Esophagus muscularis mucosa (tissue), 4 donors: ENCODE measurements at places on chromosomes 5 and 9. TPM values are rescaled to one million over a fixed set of nuclear protein-coding genes. Genes with fewer than 3 reads are reported as not detected.
A peak's percentile ranks its signal among the peaks of the same experiment; 100 is the strongest.

GRCh38 chr9:108078811-108079210 lies 589.2 kb upstream of the KLF4 start:
- no peak overlapping the region for H3K27ac ChIP-seq
- no peaks in the 10 kb centered on the region for H3K27me3 ChIP-seq
- no peaks in the 10 kb centered on the region for H3K4me1 ChIP-seq
- no peak overlapping the region for H3K4me3 ChIP-seq
- no peaks in the 10 kb centered on the region for H3K36me3 ChIP-seq

GRCh38 chr5:98296426-98296825 lies 477.0 kb upstream of the RGMB start:
- H3K4me1 ChIP-seq = no peaks in the 10 kb centered on the region
- no peak overlapping the region for H3K27ac ChIP-seq
- no peak overlapping the region for H3K4me3 ChIP-seq
- no peak for DNase-seq
- H3K36me3 ChIP-seq = no peaks in the 10 kb centered on the region

DNA sequence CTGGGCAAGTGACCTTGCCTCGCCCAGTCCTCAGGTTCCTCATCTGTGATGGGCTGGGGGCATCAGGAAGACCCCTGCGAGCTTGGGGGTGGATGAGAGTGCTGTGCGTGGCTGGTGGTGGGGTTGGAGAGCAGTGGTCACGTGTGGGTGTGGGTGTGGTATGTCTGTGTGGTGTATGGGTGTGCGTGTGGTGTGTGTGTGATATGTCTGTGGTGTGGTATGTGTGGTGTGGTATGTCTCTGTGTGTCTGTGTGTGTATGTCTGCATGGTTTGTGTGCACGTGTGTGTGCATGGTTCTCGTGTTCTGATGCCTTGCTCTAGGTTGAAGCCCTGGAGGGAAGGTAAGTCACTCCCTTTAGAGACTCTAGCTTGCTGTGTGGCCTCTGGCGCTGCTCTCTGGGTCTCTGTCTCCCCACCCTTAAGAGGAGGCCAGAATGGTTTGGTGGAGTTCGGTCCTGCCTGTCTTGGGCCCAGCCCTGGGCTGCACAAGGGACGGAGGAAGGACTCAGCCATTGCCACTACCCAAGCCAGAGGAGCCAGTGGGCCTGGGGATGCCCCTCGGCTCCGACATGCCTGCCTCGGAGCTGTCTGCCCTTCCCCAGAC lies 87.0 kb downstream of the RXRA start:
- DNase-seq = no peak
- H3K27ac ChIP-seq = peak overlapping the region; percentile 76
- H3K4me3 ChIP-seq = no peak overlapping the region
- H3K4me1 ChIP-seq = peaks cover 95% of the 10 kb centered on the region
- no peaks in the 10 kb centered on the region for H3K27me3 ChIP-seq

- H3K4me1 ChIP-seq = peaks cover 42% of the 10 kb centered on the region
- H3K27me3 ChIP-seq = no peaks in the 10 kb centered on the region
Observed at GRCh38 chr5:115435778-115436712, 108.5 kb downstream of the FEM1C start.

DNA sequence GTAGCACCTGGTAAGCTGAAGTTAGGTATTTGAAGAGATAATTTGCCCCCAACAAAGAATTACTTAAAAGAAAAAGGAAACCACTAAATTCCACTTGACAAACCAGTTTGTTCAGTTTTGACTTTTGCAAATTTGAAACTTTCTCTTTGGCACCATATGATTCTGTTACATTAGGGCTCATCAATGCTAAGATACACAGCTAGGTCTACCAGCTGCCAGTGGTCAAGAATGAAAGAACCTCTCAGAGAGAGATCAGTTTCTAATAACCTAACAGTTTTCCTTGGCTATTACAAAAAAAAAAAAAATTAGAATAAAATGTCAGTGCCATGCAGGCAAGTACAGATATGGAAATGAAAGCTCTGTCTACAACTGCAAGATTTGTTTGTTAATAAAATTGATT lies 92.3 kb downstream of the CAAP1 start:
- no peak overlapping the region for H3K27ac ChIP-seq
- no peak for DNase-seq
- H3K27me3 ChIP-seq = no peaks in the 10 kb centered on the region
- no peak overlapping the region for H3K4me3 ChIP-seq

DNA sequence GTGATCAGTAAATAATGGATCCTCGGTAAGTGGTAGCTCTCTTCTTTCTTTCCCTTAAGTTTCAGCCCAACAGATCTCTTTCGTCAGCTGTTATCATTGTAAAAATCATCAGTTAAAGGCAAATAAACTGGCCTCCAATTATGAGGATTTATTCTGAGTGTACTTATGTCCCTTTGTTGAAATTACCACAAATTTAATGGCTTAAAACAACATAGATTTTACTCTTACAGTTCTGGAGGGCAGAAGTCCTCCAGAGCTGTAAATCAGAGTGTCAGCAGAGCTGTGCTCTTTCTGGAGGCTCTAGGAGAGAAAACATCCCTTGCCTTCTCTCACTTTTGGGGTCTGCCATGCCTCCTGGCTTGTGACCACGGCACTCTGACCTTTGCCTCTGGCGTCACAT lies 104.6 kb downstream of the INSYN2B start:
- no peak overlapping the region for H3K4me3 ChIP-seq
- no peak for DNase-seq
- H3K27me3 ChIP-seq = no peaks in the 10 kb centered on the region
- H3K27ac ChIP-seq = no peak overlapping the region
- no peaks in the 10 kb centered on the region for H3K36me3 ChIP-seq
- H3K4me1 ChIP-seq = no peaks in the 10 kb centered on the region

DNA sequence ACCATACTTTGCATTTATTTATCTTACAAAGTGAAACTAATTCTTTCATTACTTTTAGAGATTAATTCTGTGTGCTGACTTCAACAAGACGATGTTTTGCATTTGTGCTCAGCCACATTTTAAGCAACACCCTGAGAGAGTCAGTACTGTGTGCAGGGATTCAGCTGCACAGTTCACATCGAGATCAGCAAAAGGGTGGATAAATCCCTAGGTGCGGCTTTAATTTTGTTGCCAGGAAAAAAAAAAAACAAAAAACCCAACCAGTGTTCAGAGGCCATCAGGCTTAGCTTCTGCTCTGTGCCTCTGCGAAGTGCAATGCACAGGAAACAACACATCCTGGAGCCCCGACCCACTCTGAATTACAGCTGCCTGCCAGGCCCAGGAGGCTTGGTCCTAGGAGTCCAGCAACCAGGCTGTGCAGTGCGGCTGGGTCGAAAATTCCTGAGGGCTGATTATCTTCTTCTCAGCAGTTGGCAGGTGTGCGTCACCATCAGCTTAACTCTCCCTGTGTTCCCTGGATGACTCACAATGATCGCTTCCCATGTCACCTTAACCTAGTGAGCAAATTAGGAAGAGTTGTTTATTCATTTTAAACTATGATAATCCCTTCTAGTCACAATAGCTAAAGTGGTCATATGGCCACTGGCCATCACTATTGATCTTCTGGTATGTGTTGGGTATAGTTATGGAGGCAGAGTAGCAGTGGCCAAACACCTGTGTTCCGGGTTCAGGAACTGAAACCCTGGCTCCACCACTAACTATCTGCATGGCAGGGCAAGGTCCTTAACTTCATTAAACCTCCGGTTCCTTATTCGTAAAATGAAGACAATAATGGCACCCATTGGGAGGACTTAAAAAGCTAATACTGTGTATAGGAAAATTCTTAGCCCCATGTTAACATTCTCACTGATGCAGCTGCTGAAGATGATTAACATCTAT lies 31.2 kb upstream of the NDUFB6 start:
- H3K27ac ChIP-seq = no peak overlapping the region
- H3K4me3 ChIP-seq = no peak overlapping the region
- H3K4me1 ChIP-seq = no peaks in the 10 kb centered on the region
- no peaks in the 10 kb centered on the region for H3K36me3 ChIP-seq
- DNase-seq = no peak

DNA sequence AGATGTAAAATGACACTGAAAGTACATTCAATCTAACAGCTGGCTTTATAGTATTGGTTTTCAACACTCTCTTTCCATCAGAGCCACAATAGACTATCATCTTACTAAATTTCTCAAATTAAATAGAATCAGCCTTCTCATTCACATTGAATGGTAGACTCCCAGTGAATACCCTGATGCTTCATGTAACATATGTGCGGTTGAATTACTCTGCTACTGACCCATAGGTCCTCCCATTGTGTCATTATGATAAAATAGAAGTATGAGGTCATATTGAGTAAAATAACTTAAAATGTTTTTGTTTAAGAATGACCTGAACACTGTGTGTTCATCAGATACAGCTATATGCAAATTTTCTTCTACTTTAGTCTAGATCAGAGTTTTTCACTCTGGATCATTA lies 75.9 kb upstream of the ADAMTSL1 start:
- H3K4me1 ChIP-seq = peaks cover 49% of the 10 kb centered on the region
- no peak for DNase-seq
- no peak overlapping the region for H3K27ac ChIP-seq
- no peaks in the 10 kb centered on the region for H3K27me3 ChIP-seq

DNA sequence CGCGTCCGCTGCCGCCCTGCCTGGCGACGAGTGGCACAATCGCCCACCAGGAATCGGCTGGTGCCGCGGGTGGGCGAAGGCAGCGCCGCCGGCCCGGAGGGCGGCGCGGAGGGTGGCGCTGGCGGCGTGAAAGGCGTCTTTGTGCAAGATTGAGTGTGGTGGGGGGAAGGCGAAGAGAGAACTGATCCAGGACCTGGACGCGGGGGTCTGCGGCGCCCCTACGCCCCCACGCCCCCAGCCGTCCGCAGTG lies 4.6 kb upstream of the RGMB start:
- no peaks in the 10 kb centered on the region for H3K27me3 ChIP-seq
- H3K36me3 ChIP-seq = no peaks in the 10 kb centered on the region
- H3K4me3 ChIP-seq = peak overlapping the region; percentile 81
- no peak for DNase-seq
- H3K4me1 ChIP-seq = peaks cover 28% of the 10 kb centered on the region

GRCh38 chr5:68709239-68709638 lies 384.6 kb upstream of the SLC30A5 start:
- H3K27me3 ChIP-seq = no peaks in the 10 kb centered on the region
- no peaks in the 10 kb centered on the region for H3K36me3 ChIP-seq
- no peak overlapping the region for H3K4me3 ChIP-seq
- DNase-seq = peak; percentile 60

DNA sequence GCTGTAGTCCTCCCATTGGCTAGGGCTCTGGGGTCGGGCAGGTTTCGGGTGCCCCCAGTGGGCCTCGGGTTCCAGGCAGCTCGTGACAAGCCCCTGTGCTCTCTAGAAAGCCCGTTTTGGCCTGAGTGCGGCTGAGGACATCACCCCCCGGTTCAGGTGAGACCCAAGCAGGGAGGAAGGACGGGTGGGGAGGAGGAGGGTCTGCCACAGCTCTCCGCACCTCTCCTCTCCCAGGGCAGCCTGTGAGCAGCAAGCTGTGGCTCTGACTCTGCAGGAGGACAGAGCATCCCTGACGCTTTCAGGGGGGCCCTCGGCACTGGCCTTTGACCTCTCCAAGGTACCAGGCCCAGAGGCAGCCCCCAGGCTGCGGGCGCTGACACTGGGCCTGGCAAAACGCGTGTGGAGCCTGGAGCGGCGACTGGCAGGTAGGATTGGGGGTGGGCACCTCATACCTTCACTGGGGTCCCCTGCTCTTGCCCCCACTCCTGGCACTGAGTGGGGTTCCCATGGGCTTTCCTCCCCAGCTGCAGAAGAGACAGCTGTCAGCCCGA lies 672 bp downstream of the PAXX start:
- H3K27me3 ChIP-seq = no peaks in the 10 kb centered on the region
- peaks cover 13% of the 10 kb centered on the region for H3K36me3 ChIP-seq
- peak overlapping the region; percentile 87 for H3K27ac ChIP-seq
- no peak for DNase-seq

DNA sequence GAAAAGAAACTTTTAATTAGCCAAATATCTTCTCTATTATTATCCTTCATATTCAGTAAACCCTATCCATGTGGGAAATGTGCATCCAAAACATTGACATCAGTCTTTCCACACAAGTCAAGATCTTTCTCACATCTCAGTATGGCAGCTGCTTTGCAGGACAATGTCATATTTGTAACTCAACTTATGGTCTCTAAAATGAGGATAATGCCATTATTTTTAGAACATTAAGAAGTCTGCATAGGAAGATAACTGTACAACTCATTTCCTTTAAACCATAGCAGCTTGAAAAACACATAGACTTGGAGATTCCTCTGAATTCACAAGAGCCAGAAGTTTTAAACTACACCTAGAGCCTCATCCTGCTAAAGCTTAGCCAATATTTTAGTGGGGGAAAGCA lies 43.7 kb downstream of the MCTP1 start:
- DNase-seq = no peak
- H3K4me3 ChIP-seq = no peak overlapping the region
- H3K27ac ChIP-seq = no peak overlapping the region
- H3K4me1 ChIP-seq = no peaks in the 10 kb centered on the region
- no peaks in the 10 kb centered on the region for H3K36me3 ChIP-seq

GRCh38 chr5:42720251-42720650 lies 36.4 kb upstream of the CCDC152 start:
- no peaks in the 10 kb centered on the region for H3K27me3 ChIP-seq
- no peak for DNase-seq
- no peak overlapping the region for H3K27ac ChIP-seq
- no peak overlapping the region for H3K4me3 ChIP-seq
- peaks cover 17% of the 10 kb centered on the region for H3K36me3 ChIP-seq

- H3K4me3 ChIP-seq = no peak overlapping the region
- H3K4me1 ChIP-seq = no peaks in the 10 kb centered on the region
- no peaks in the 10 kb centered on the region for H3K36me3 ChIP-seq
- H3K27me3 ChIP-seq = no peaks in the 10 kb centered on the region
- DNase-seq = no peak
Observed at GRCh38 chr5:155786108-155786507, 540.9 kb upstream of the SGCD start.

GRCh38 chr5:1356873-1357787 lies 12.2 kb upstream of the CLPTM1L start:
- H3K4me3 ChIP-seq = no peak overlapping the region
- H3K27me3 ChIP-seq = no peaks in the 10 kb centered on the region
- no peak overlapping the region for H3K27ac ChIP-seq
- H3K4me1 ChIP-seq = no peaks in the 10 kb centered on the region
- no peaks in the 10 kb centered on the region for H3K36me3 ChIP-seq
- DNase-seq = no peak

GRCh38 chr9:94287877-94288513 lies 28.9 kb downstream of the ZNF169 start:
- peaks cover 12% of the 10 kb centered on the region for H3K4me1 ChIP-seq
- no peak for DNase-seq
- no peak overlapping the region for H3K4me3 ChIP-seq
- peak overlapping the region; percentile 61 for H3K27ac ChIP-seq

DNA sequence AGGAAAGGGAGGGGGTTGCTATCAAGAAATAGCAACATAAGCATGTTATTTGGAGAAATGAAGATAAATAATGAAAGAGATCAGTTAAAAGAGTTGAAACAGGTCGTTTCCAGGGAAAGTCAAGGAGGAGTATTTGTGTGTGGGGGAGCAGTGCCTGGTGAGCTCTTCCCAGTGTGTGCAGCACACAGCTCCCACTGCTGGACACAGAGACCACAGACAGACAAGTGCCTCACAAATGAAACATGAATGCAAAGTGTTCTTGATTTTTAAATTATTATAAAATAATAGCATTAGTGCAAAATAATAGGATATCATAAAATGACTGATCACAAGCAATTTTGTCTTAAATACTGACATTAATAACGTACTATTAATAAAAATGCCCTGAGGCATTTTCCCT lies 40.8 kb downstream of the LIFR start:
- H3K36me3 ChIP-seq = peaks cover 3% of the 10 kb centered on the region
- H3K27ac ChIP-seq = no peak overlapping the region
- no peak for DNase-seq

Gene TEX48
- total RNA-seq = not detected

Gene SNCB
- not detected for total RNA-seq

Gene ELL2
- 51.5 TPM for total RNA-seq

Gene OTP
- total RNA-seq = not detected

Gene NME5
- total RNA-seq = 3.0 TPM
